ENCODE measurements at places on chromosomes 1 and 21. TPM values are rescaled to one million over a fixed set of nuclear protein-coding genes. Genes with fewer than 3 reads are reported as not detected.

Gene NTMT2
- total RNA-seq, result not detected

Gene FALEC
- total RNA-seq, result not detected

Gene PCAT6
- not detected for total RNA-seq

Gene CHI3L1
- total RNA-seq, result 3.0 TPM

Gene KRTAP13-2
- not detected for total RNA-seq

All from fibroblast of the aortic adventitia (primary cell).